EH (cell line): ENCODE measurements at places on chromosomes 16 and 17.

DNA sequence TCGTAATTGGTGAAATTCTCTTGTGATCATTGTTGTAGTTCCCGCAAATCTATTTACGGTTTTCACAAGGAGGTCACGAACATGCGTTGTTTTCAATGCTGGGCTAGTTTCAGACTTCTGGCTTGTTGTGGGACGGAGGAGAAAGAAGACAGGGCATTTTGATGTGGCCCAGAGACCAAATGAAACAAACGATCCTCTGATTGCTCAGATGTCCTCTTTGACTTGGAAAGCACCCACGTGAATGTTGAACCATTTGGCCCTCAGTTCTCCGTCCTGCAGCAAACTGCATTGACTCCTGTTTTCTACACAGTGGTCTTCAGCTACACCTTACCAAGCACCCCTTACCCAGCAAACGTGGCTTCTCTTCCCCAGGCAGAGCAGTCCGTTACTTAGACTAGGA lies 391.0 kb downstream of the WWOX start:
- DNase-seq = no peak

GRCh38 chr17:64661726-64661975 lies 456 bp downstream of the SMURF2 start:
- DNase-seq = no peak

GRCh38 chr16:22013486-22013885 lies 5.6 kb downstream of the MOSMO start:
- DNase-seq = no peak

DNA sequence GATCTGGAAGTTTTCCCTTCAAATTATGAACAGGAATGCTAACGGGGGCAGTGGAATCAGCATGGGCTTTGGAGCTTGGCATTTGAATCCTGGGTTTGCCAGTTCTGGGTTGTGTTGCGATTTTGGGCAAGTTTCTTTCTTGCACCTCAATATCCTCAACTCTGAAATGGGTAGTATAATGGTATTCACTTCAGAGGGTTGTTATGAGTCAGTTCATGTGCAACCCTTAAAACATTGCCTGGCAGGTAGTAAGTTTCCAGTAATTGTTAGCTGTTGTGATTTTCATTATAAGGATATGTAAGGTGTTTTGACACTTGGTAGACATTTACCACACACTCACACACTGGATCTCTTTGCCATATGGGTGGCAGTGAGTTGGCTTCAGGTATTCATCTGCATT lies 33.4 kb downstream of the SNX29 start:
- DNase-seq = no peak

- DNase-seq = no peak
These were observed 53.1 kb upstream of the CCL1 start for GRCh38 chr17:34416116-34416515.

DNA sequence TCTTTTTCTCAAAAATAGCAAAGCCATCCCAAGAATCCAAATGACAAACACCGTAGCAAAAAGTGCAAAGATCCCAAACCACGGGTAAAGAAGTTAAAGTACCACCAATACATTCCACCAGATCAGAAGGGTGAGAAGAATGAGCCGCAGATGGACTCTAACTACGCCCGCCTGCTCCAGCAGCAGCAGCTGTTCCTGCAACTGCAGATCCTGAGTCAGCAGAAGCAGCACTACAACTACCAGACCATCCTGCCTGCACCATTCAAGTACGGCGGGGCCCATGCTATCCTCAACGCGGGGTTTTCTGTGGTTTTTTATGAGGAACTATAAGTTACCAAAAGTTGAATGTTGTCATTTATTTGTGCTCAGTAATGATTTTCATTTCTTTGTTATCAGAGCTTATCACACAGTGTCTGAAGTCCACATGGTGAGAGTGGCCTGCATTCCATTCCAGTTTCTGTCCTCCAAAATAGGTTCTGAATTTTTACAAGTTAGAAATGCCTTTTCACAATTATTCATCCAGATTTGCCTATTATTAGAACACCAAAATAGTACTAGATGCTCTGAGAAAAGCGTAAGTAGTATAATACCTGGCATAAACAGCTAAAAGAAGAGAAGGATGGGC lies 169.2 kb downstream of the MRTFB start:
- DNase-seq = peak; percentile 43

- no peak for DNase-seq
These were observed 22.1 kb downstream of the RABEP2 start for GRCh38 chr16:28902909-28903308.

GRCh38 chr16:57244463-57244766 lies 644 bp upstream of the ARL2BP start:
- DNase-seq = no peak

- DNase-seq = peak; percentile 43
These were observed 585 bp downstream of the MLKL start for GRCh38 chr16:74700116-74700437.

DNA sequence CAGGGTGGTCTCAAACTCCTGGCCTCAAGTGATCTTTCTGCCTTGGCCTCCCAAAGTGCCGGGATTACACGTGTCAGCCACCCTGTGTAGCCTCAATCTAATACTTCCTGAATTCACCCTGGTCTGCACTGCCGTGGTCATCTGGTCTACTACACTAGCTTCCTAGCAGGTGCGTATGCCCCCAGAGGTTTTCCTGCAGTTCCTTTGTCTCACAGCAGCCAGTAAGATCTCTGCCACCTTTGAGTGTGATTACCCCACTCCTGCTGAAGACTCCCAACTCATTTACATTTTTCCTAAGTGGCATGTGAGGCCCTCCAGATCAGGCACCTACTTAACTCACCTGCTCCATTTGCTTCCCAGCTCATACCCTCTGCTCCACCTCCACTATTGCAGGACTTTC lies 5.1 kb upstream of the DDX19A start:
- no peak for DNase-seq

- DNase-seq = no peak
These were observed 344.2 kb downstream of the CPPED1 start for GRCh38 chr16:12459391-12460063.

- DNase-seq = no peak
These were observed 4.7 kb downstream of the KCTD5 start for GRCh38 chr16:2686912-2687507.

- DNase-seq = no peak
These were observed 4.7 kb downstream of the ZNF764 start for GRCh38 chr16:30553393-30553899.

DNA sequence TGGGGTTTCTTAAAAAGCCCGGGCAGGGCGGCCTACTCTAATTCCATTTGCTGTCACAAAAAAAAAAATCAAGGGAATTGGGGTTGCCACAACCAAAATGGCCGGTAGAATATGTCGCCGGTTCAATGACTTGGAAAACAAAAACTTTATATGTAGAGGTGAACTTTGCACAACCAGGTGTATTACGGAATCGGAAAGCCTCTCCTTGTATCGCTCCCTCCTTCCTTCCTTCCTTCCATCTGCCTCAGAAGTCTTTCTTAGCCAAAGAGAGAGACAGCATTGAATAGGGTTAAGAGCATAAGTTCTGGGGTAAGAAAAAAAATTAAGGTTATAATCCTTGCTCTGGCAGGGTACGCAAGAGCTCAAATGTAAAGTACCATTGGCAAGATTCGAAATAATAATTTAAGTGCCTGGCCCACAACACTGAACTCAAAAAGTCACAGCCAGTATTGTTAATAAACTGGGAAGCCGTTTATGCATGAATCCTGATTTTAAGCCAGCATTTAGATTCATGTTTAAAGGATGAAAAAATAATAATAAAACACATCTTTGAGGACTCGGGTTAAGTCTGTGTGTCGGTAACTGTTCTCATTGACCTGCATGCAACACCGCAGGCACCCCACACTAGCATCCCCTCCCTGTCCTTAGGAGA lies 522 bp upstream of the GLG1 start:
- no peak for DNase-seq

DNA sequence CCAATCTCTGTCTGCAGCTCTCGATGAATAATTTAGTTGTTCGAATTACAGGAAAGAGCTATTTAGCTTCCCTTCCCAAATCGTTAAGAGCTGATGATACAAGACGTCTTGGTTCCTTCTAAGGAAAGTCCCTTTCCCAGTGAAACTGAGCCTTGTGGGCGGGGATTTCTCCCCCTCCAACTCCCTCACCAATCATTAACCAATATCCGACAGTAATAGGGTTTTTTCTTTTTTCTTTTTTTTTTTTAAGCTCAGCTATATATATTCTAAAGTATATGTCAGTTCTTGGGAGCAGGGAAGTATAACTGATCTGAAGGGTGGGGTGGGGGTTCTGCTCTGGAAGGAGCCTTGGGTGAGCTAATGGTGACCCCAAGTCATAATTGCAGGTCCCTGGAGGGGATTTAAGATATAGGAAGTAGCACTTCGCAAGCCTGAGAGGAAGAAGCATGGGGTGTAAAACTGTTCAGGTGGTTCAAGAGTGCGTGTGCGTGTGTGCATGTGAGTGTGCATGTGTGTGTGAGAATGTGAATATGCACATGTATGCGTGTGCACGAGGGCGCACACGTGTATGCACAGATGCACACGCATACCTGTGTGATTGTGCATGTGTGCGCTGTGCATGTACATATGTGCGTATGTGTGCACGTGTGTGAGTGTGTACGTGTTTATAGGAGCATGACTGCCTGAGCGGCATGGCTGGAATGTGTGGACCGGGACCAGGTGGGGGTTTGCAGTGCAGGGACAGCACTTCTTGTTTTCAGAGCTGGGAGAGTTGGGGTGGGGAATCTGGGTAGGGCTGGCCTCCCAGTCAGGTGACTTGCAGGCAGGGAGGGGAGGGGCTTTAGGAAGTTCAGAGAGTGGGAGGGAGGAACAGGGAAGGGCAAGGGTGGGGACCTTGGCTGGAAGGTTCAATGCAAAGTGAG lies 42.7 kb downstream of the SOCS3 start:
- no peak for DNase-seq

DNA sequence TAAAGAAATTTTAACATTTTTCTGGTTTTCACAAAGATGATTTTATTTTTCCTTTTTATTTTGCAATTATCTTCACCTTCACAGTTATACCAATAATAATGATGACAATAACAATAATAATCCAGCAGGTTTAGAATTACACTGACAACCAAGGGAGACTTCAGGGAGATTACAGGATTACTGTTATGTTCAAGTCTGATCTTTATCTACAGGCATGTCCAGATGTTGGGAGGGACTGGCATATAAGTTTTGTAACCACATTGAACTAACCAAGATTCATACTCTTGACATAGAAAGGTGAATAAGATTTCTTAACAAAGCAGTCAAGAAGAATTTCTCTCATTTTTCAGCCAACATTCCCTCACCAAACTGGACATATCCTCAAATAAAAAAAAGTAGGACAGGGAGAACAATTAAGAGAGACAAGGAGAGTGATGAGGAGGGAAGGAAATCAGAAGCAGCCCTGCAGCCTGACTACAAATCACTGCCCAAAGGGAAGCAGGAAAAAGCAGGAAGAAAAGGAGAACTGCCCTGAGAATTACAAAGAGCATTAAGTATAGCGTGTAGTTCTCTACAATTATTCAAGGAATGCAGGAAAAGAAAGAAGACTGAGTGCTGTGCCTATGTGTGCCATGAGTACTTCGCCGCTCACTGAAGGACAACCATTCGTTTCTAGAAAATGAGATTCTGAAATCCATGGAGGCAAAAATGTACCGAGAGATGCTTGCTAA lies 155.7 kb upstream of the C17orf78 start:
- DNase-seq = no peak

GRCh38 chr16:69410219-69410990 lies 14.0 kb upstream of the CYB5B start:
- peak; percentile 87 for DNase-seq

GRCh38 chr16:62715701-62716100 lies 679.5 kb upstream of the CDH8 start:
- DNase-seq = no peak

GRCh38 chr16:57863434-57864160 lies 61.3 kb upstream of the KIFC3 start:
- DNase-seq = peak; percentile 86
